Brain microvascular endothelial cell (primary cell): ENCODE measurements at places on chromosomes 3 and 15.

GRCh38 chr3:117171124-117171523 lies 461.5 kb downstream of the TUSC7 start:
- no peak for DNase-seq

GRCh38 chr15:71106802-71107500 lies 8.3 kb upstream of the THSD4 start:
- DNase-seq = no peak

DNA sequence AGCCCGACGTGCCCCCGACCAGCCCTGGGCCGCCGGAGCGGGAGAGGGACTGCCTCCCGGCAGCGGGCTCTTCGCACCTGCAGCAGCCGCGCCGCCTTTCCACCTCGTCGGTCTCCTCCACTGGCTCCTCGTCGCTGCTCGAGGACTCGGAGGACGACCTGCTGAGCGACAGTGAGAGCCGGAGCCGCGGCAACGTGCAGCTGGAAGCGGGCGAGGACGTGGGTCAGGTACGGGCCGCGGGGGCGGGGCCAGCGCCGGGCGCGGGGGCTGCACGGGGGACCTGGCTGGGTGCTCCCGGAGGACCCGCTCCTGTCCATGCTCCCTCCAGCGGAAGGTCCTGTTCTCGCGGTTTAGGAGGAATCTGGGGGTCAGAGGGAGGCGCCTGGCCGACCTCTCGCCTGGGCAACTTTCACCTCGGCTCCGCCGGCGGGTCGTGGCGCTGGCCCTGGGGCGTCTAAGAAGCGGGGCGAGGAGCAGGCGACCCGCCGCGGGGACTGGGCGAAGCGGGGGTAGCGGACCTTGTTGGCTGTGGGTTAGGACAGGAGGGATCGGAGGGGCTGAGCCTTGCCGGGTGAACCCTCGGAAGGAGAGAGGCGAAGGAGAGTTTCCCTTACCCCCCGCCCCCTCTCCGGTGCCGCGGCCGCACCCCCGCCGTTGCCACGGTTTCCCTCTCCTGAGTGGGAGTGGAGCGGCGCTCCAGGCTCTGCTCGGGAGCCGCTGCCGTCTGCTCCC lies 682 bp downstream of the ITPKA start:
- no peak for DNase-seq

DNA sequence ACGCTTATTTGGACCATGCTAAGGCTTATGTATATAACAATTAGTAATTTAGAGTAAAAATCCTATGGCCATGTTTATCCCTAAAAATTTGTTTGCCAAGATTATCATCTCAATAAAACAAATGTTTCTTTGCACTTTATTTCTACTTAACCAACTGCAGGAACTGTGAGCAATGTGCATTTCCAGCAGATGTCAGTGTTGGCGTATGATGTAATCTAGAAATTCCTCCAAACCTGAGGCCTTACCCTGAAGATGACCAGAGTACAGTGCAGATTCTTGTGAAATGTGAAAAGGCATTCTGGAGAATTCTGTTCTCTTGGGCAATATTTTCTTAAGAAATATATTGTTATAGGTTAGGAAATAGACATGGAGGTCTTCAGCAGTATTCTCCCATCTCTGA lies 205.9 kb downstream of the MBNL1 start:
- peak; percentile 76 for DNase-seq

- DNase-seq = no peak
Observed at GRCh38 chr15:93671387-93671943, 559.9 kb upstream of the MCTP2 start.

GRCh38 chr15:64443747-64444621 lies 16.4 kb upstream of the ZNF609 start:
- peak; percentile 69 for DNase-seq

DNA sequence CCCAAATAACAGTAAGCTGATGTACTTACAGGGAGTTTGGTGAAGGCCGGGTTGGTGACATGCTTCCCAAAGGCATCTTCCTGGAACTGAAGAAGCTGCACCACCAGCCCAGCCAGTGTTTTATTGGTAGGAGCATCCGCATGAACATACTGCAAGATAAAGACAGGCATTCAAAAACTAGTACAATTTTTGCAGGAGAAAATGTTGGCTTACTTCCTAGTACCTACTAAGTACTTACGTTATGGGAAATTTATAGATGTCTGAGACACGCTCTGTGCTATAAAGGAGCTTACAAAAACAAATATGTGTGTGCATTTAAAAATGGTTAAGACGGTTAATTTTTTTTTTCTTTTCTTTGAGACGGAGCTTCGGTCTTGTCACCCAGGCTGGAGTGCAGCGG lies 8.9 kb downstream of the SMARCC1 start:
- no peak for DNase-seq

DNA sequence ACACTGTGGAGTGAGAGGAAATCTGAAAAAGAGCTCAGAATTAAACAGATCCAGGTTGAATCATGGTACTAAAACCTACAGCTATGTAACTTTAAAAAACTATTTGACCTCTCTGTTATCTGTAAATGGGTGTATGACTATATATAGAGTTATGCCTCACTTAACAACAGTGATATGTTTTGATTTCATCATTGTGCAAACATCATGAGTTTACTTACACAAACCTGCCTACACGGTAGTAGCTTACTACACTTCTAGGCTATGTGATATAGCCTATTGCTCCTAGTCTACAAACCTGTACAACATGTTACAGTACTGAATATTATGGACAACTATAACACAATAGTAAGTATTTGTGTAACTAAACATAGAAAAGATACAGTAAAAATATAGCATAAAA lies 191.6 kb upstream of the MEIS2 start:
- no peak for DNase-seq

- DNase-seq = no peak
Observed at GRCh38 chr15:92930054-92930621, 30.0 kb downstream of the CHD2 start.

DNA sequence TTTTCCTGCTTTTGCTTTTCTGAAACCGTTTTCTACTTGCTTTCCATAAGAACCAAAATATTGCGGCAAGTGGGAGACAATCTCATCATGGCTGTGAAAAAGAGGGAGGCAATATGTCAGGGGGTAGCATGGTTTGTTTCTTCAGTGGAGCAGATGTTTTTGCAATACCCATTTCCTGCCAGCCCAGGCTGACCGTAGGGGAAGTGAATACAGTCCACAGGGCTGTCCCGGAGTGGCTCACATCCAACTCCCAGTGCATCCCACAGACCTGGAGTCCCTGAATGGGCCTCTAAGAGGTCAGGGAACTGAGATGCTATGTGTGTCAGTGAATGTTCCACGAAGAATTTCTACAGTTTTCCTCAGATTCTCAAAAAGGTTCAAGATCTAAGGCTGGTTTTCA lies 69.6 kb downstream of the EPHB1 start:
- no peak for DNase-seq
